ENCODE measurements at places on chromosomes 4 and X.

DNA sequence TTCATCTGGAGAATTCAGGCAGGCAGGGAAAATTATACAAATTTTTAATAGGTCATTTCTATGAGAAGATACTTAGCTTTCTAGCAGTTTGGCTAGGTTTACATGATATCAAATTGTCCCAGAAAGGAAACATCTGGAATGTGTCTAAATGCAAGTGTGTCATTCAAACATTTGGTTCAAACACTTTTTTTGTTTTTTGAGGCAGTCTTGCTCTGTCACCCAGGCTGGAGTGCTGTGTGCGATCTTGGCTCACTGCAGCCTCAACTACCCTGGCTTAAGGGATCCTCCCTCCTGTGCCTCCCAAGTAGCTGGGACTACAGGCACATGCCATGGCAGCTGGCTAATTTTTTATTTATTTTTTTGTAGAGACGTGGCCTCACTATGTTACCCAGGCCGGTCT is 31.6 kb downstream of the SPARCL1 start:
- H3K27ac ChIP-seq, result peak overlapping the region; percentile 60
- H3K36me3 ChIP-seq, result no peaks in the 10 kb centered on the region
- H3K4me3 ChIP-seq, result no peak overlapping the region
- H3K27me3 ChIP-seq, result no peaks in the 10 kb centered on the region
- peaks cover 9% of the 10 kb centered on the region for H3K4me1 ChIP-seq
- no peak for DNase-seq

DNA sequence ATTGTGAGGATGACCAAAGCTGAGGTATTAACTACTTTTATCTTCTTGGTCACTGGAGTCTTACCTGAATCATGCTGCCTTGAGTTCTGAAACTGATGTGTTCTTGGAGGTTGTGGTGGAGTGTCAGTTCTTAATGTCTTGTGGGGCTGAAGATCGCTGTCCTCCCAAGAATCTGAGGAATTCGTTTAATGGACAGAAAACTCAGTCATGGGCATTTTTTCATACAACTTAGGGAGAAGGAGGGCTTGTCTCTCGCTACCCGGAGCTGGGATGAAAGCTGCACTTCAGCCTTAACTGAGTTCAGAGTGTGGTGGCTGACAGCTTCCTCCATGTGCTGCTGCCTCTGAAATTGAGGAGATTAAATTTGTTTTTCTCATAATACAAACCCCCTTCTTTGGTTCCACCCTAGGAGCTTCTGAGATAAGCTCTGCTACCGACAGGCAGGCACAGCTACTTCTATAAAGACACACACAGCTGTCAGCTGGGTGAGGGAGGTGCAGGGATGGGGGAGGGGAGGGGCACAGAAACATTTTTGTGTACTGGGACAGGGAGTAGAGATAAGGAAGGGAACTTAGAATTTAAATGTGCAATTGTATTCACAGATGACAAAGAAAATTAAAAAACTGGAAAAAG is 30.8 kb downstream of the RBBP7 start:
- no peaks in the 10 kb centered on the region for H3K4me1 ChIP-seq
- H3K27me3 ChIP-seq, result no peaks in the 10 kb centered on the region
- DNase-seq, result no peak
- H3K27ac ChIP-seq, result no peak overlapping the region

GRCh38 chrX:10420134-10420533 is 200.3 kb downstream of the MID1 start:
- no peak overlapping the region for H3K4me3 ChIP-seq
- H3K27ac ChIP-seq, result no peak overlapping the region
- no peak for DNase-seq
- H3K36me3 ChIP-seq, result no peaks in the 10 kb centered on the region
- no peaks in the 10 kb centered on the region for H3K27me3 ChIP-seq

- H3K27ac ChIP-seq, result no peak overlapping the region
- H3K4me3 ChIP-seq, result no peak overlapping the region
- H3K27me3 ChIP-seq, result no peaks in the 10 kb centered on the region
- DNase-seq, result no peak
Observed at GRCh38 chr4:110914791-110915190, 291.9 kb upstream of the PITX2 start.

- no peak for DNase-seq
- H3K36me3 ChIP-seq, result no peaks in the 10 kb centered on the region
- H3K4me1 ChIP-seq, result no peaks in the 10 kb centered on the region
- H3K27me3 ChIP-seq, result no peaks in the 10 kb centered on the region
Observed at GRCh38 chr4:156291317-156291716, 337.7 kb upstream of the CTSO start.

GRCh38 chr4:173264245-173264644 is 69.9 kb downstream of the HMGB2 start:
- no peaks in the 10 kb centered on the region for H3K27me3 ChIP-seq
- no peak overlapping the region for H3K4me3 ChIP-seq
- no peaks in the 10 kb centered on the region for H3K4me1 ChIP-seq

DNA sequence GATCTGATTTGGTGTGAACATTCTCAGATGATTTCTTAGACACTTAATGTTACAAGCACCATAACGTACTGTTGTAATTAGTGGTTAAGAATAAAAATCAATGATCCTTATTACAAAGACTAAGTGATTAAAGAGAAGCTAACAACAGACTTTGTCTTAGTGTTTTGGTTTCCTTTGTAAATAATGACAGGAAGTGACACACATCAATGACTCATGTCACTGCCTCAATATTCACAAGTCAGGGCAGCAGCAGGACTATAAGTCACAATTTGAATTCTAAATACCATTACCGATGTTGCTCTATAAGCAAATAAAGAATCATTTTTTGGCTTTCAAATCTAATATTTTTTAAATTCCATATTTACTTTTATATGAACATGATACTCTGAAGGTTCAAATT is 115.8 kb upstream of the FAT4 start:
- no peaks in the 10 kb centered on the region for H3K27me3 ChIP-seq
- no peaks in the 10 kb centered on the region for H3K36me3 ChIP-seq
- H3K4me3 ChIP-seq, result no peak overlapping the region
- no peak overlapping the region for H3K27ac ChIP-seq

DNA sequence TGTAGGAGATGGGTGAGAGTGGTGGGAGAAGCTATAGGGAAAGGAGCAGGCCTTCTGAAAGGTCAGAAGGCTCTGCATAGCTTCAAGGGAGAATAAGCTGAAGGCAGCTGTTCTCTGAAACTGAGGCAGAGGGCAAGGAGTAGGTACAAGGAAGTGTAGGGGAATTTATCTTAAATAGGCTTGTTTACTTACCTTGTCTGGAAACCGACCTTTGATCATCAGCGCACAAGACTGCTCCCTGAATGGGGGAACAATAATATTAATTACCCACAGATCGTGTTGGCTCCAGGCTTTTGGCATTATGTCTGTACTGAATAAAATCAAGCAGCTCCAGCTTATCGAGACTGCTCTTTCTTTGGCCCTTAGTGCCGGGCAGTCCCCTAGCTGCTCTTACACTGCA is 175.5 kb upstream of the MAGEB16 start:
- no peaks in the 10 kb centered on the region for H3K4me1 ChIP-seq
- no peaks in the 10 kb centered on the region for H3K27me3 ChIP-seq
- no peak for DNase-seq
- H3K4me3 ChIP-seq, result no peak overlapping the region
- H3K27ac ChIP-seq, result no peak overlapping the region

Data from prostate gland (tissue), 2 donors.